ENCODE measurements at places on chromosomes 6 and 20.

GRCh38 chr6:44333273-44333919 lies 9.1 kb upstream of the SPATS1 start:
- no peak for DNase-seq

- peak; percentile 66 for DNase-seq
Observed at GRCh38 chr20:34069341-34070078, 42.5 kb downstream of the EIF2S2 start.

DNA sequence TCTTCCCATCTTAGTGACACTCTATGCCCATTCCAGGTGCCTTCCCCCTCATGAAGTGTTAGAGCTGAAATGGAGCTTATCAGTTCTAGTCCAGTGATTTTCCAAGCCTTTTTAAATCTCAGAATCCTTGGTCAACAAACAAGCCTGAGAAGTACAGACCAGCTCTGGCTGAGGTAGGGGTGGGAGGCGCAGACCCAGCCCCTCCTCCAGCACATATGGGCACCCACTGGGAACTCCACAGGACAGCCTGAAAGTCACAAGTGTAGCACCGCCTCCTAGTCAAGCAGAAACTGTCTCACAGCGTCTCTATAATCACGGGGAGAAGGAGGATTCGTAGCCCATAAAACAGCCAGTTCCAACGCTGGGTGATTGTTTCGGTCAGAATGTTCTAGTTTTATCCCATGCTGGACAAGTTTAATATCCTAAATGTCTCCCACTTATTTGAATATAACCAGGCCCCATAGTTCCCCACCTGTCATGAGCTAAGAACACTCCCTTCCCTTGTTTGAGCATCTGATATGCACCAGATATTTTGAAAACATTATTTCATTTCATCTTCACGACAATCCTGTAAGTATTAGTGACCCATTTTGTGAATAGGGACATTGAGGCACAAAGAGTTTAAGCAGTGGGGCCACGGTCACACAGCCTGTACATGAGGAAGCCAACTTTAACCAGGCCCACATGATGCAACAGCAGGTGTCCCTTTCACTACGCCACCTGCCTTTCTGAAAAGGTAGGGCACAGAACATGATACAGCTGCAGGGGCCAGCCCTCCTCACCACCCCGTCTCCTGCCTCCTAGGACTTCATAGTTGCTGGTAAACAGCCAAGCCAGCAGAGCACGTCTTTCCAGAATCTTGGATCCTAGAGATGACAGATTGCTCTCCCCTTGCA lies 40.1 kb downstream of the TRAF3IP2 start:
- DNase-seq = peak; percentile 19

- no peak for DNase-seq
Observed at GRCh38 chr6:45898941-45899682, 116.5 kb downstream of the CLIC5 start.

GRCh38 chr20:43558412-43559146 lies at the start of gene SGK2:
TSS of gene SGK2 (plus strand) at chr20:43559027. CDS start at chr20:43566496, 7,469 bp downstream.
- DNase-seq = peak; percentile 87

DNA sequence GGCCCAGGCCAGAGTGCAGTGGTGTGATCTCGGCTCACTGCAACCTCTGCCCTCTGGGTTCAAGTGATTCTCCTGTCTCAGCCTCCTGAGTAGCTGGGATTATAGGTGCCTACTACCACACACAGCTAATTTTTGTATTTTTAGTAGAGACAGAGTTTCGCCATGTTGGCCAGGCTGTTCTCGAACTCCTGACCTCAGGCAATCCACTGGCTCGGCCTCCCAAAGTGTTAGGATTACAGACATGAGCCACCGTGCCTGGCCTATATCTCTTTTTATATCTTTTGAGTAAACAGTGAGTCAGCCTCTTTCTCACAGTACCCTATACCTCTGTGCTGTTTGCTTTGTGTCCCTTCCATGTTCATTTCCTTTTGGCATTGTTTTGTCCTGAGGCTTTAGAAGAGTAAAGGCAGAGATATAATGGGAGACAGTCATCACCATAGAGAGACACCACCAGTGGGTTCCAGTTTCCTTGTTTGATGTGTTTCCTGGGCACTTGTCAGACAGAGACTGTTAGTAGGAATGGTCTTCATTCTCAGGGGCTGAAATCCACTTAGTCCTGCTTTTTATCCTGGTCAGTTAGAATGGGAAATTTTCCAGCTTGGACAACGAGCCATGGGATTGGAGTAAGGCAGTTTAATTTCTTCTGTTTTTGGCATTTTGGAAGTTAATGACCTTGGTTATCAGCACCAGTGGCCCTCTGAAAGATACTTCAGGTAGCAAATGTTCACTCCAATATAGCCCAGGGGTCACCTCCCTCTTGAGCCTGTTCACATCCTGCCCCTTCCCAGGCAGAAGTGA lies 32.2 kb upstream of the ASXL1 start:
- DNase-seq = peak; percentile 91

DNA sequence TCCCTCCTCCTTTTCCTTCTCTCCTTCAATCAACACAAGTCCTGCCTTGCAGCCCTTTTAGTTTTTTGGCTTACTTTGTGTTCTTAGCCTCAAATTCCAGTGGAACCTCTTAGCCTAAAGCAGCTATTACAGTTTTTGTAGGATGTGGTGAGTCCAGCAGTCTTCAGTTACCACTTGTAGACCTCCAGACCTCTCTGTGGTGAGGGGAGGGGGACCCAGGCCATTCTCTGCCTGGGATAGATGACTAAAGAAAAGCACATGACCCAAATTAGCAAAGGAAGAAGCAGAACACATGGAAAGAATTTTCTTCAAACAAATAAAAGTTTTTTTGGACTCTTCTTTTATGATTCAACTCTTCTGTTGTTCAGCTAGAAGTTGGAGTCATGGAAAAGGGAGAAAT lies 246.5 kb downstream of the HAO1 start:
- no peak for DNase-seq

- DNase-seq = no peak
Observed at GRCh38 chr20:8331740-8332412, 199.8 kb downstream of the PLCB1 start.

DNA sequence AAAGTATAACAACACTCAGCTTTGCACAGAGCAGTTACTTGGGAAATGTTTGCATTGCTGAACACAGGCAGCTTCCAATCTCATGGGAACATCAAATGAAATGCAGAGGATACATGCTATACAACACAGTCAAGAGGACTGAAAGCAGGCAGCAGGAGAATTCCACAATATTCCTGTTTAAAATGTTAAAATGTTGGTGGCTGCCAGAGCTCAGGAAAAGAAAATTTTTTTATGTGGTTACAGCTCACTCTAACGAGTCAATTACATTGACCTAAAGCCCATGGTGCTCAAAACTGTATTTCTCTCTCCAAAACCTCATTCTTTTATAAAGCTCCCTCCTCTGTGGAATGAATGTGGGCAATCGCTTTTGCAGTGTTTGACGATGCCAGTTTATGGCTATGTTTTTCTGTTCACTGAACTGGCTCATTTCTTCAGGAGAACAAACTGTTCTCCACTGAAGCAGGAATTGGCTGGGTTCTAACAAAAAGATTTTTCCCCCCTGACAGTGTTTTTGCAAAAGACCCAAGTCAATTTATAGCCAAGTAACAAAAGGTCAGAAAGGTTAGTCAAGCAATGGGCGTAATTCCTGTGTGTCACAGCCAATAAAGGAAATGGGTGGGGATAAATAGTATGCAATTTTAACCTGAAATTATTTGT lies 69.0 kb downstream of the ZHX3 start:
- no peak for DNase-seq

DNA sequence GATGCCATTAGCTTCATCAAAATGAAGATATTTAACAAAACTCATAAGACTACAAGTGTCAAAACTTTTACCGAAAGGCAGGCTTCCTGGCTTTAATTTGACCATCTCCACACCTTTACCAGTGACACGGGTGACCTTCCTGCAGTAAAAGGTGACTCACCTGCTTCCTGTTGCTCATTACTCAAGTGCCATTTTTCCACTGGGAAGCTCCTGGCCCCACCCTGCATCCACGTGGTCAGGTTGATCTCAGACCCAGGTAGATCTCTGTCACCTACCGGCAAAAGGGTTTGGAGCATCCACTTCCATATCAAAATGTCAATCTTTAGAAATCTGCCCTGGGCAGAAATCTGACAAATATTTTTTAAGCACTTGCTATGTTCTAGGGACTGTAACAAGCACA lies 31.9 kb upstream of the CDH4 start:
- no peak for DNase-seq

DNA sequence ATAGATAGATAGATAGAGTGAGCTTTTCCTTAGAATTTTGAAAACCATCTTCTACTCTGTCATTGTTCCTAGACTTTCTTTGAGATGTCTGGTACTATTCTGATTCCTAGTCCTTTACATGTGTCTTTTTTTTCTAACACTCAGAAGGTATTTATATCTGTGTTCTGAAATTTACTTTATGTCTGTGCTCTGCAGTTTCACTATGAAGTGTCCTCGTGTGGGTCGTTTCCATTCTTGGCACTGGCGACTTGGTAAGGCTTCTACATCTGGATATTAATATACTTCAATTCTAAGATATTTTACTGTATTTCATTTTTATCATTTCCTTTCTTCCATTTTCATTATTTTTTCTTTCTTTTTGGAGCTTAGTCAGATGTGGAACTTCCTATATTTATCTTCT lies 87.0 kb downstream of the FHL5 start:
- DNase-seq = no peak

GRCh38 chr20:5557123-5557522 lies 193.1 kb upstream of the SHLD1 start:
- peak; percentile 67 for DNase-seq

- no peak for DNase-seq
Observed at GRCh38 chr20:52461582-52461981, 270.0 kb upstream of the ZFP64 start.

GRCh38 chr20:4052554-4052953 lies 37.2 kb upstream of the RNF24 start:
- DNase-seq = no peak

GRCh38 chr6:157649311-157650260 lies 173.5 kb upstream of the SNX9 start:
- DNase-seq = no peak

- DNase-seq = no peak
Observed at GRCh38 chr6:155509743-155510475, 54.3 kb upstream of the NOX3 start.

- peak; percentile 40 for DNase-seq
Observed at GRCh38 chr6:157314705-157315321, 8.5 kb downstream of the TMEM242 start.

DNA sequence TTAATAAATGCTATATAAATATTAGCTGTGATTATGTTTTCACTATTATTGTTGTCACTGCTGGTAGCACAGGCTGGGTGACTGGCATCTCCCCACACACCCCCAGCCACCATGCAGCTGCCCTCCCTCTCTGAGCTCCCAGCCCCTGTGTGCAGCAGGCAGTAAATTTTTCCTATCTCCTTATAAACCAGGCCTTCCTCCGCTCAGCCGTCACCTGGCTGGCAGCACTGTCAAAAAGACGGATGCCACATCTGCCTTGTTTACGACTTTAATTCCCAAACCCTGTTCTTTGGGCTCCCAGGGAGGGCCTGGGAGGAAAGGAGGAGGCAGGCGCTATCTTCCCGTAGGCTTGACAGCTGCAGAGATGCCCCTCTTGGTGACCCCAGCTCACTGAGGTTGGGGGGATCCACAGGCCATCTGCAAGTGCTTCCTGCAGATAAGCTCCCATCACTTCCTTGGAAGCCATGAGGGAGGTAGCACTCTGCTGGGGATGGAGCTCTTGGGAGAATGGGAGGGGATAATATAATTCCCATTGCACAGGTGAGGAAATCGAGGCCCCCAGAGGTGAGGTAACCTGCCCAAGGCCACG lies 94.5 kb downstream of the GRM4 start:
- DNase-seq = no peak

- no peak for DNase-seq
Observed at GRCh38 chr6:31535538-31536324, 6.1 kb downstream of the DDX39B start.

GRCh38 chr20:9550871-9551270 lies 36.5 kb downstream of the LAMP5 start:
- DNase-seq = no peak

DNA sequence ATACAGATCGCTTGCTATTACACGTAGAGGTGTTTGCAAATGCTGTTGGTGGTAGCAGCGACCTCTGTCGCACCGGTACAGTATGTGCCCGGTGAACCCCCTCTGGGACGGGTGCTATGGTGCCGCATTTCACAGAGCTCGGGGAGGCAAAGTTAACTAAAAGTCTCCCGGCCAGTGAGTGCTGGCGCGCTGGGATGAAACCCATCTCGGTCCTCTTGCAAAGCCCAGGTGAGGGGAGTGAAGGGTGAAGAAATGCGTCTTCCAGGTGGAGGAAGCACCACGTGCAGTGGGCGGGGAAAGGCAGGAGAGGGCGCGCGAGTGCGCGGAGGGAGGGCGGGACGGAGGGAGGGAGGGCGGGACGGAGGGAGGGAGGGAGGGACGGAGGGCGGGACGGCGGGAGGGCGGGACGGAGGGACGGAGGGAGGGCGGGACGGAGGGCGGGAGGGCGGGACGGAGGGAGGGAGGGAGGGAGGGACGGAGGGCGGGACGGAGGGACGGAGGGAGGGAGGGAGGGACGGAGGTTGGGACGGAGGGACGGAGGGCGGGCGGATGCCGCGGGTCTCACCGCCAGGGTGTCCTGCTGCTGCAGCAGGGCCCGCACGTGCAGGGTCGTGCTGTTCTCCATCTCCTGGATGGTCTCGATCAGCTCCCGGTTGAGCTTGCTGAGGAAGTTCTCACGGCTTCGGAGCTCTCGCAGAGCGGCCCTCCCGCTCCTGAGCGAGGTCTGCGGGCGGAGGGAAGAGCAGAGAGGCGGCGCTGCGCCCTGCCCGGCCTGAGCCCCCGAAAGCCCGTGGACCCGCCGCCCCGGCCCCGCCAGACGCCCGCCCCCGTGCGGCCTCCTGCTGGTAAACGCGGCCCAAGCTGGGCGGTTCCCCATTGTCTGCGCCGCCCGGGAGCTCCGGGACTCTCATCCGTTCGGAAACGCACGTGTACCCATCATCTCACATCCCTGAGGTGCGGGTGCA lies 11.7 kb downstream of the C20orf96 start:
- no peak for DNase-seq

GRCh38 chr20:50259705-50260478 lies 69.3 kb downstream of the CEBPB start:
- no peak for DNase-seq

DNA sequence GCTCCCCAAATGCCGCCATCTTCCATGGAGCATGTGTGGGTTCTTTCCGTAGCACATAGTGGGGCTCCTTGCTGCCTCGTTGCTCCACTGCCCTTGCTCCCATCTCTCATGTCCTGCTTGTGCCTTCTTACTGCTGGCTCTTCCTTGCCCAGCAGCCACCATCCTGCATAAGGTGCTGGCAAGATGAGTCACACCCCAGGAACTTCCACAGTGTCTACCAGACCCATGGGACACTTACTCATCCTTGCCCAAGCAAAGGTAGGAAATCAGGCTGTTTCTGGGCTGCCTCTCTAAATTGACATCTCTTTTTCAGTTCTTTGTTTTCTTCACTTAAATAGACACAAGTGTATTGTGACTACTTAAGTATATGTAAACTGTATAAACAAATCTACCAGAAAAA lies 39.4 kb upstream of the RGS17 start:
- peak; percentile 21 for DNase-seq

DNA sequence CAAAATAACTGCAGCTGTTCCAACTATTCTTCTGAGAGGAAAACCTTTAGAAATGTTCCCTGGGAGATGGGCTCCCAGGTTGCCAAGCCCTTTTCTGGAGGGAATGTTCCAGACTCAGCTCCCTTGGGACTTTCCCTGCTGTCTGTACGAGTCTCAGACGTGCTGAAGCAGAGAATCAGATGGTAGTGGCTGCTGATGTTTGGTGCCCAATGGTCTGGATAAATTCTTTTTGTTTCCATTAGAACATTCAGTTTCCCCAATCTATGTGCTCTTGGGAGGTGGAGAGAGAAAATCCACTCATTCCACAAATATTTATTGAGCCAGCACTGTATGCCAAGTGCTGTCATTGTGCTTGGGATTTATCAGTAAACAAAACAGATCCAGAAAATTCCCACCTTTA lies 40.0 kb downstream of the SNHG17 start:
- DNase-seq = no peak

All from A549 (cell line).